ENCODE measurements at places on chromosomes 1 and 21.

GRCh38 chr1:203173566-203173965, 2.1 kb downstream of the MYBPH start:
- DNase-seq: peak; percentile 40

DNA sequence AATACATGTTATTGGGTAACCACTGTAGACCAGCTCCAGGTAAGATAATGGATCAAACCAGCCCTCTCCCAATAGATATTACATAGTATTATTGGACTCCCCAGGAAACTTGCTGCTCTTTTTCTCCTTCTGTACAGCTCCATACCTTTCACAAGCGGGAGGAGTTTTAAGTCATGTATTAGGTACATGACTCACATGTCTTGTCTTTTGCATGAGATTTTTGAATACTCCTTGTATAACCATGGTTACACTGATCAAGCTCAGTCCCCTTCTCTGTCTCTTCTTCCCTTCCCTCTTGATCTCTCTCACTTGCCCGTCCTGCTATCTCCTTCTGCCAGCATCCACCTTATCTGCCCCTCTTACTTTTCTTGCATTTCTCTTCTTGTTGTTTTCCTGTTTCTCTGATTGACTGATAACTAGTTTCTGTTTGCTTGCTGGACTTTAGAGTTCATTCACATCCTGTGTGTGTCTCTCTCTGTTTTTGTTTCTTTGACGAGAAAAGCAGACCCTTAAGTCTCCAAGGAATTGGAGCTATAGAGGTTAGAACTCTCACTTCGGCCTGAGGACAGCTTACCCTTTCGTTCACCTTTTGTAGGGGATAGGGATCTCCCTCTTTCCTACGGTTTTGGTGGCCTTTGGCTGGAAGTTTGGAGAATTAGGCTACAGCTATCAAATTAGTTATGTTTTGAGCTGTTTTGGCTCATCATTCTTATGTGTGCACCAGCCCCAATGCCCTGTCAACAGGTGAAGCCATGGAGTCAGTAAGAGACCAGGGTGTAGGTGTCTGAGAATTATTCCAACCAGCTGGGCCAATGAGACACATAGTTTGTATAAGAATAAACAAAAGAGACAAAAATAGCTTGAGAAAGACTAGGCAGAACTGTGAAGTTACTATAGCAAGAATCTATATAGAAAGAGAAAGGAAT, 49.0 kb upstream of the ASB17 start:
- no peak for DNase-seq

DNA sequence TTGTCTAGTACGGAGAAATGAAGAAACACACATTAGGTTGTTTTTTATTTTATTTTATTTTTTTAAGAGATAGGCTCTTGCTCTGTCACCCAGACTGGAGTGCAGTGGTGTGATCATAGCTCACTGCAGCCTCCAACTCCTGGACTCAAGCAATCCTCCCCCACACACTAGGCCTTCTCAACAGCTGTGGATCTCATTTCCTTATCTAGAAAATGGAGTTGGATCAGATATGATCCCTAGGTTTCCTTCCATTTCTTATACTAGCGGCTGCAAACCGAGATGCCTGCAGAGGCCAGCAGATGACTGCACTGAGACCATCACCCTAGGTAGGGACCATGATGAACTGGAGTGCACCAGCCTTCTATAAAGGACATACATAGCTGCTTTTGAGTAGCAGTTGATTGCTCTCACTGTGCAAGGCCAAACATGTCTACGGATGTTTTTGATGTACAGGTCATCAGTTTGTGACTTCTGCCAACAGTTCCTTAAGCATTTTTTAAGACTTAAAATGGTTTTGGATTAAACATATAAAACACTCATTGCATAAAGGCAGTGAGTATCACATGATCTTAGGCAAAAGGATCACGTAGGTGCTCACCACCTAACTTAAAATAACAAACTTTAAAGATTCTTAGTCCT, 11.4 kb upstream of the KLHL12 start:
- no peak for DNase-seq

GRCh38 chr1:112141301-112141700, 151.8 kb upstream of the KCND3 start:
- DNase-seq: no peak

GRCh38 chr1:84433258-84434080, 35.2 kb downstream of the DNASE2B start:
- DNase-seq: peak; percentile 87

GRCh38 chr1:119226913-119227312, 86.5 kb upstream of the WARS2 start:
- DNase-seq: no peak

- DNase-seq: no peak
Measured at GRCh38 chr1:97942161-97943123, 21.6 kb upstream of the DPYD start.

DNA sequence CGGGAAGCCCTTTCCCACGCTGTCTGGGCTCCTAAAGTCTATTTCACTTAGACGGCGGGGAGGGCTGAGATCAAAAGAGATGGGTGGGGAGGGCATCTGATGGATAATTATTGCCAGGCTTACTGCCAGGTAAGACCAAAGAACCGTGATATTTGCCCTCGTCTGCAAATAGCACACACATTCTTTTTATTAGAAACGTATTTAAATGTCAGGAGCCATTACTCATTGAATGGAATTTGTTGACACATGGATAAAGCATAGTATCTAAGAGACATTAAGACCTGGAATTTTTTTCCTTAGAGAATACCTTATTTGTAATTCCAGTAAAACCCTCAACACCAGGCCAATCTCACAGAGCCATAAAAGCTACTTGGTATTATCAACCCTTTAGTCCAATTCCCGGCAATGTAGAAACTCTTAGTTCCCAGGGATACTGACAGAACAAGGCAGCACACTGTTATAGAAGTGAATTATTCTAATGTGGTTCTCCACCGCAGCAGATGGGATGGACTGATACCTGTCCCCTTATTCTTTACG, 10.6 kb downstream of the URB1 start:
- DNase-seq: no peak

GRCh38 chr1:170150016-170150415, 4.3 kb downstream of the NTMT2 start:
- no peak for DNase-seq

DNA sequence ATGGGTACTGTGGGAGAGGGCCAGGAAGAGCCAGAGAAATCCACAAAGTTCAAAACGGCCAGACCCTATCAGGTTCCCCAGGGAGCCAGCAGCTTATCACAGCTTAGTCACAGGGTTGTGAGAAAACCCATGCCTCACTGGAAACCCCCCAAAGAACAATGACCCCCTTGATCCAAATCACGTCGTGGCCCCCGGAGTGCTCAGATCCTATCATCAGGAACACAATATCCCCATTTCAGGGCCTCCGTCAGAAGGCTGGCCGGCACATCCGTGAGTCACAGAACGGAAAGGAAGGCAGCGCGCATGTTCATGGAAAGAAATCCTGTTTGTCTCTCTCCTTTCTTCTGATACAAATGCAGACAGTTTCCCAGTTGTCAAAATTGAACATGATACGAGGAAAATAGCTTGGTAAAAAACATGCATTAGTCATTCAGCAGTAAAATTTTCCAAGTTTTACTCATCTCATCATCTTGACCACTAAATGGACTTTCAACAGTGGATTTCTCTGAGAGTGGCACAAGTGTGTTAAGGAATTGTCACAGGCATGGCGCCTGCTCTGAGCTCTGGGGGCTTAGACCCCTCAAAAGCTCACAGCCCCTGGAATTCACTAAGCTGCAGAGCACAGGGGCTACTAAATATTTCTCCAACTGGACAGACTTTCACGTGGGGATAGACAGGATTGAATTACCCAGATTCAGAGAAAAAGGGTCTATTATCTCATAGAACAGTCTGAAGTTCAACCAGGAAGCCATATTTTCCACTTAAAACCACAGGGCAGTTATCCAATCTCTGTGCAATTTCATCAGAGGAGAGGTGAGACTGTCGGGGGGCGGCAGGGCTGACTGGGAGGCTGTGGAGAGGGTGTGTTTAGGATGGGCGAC, 124.8 kb downstream of the RIPK4 start:
- DNase-seq: no peak

- no peak for DNase-seq
Measured at GRCh38 chr1:245825128-245825901, 670.5 kb downstream of the KIF26B start.

GRCh38 chr1:189693140-189693539, 784.5 kb downstream of the BRINP3 start:
- DNase-seq: no peak

DNA sequence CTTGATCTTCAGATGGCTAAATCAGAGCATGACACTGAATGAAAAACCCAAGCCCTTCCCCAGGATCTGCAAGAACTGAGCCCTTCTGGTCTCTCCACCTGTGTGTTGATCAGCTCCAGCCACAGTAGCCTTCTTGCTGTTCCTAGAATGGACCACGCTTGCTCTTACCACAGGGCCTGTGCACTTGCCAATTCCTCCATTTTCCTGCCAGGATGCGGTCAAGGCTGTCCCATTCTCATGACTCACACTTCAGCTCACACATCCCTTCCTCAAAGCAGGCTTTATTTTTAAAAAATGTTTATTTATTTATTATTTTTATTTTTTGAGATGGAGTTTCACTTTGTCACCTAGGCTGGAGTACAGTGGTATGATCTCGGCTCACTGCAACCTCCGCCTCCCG, 43.6 kb upstream of the GRHL3 start:
- DNase-seq: no peak

DNA sequence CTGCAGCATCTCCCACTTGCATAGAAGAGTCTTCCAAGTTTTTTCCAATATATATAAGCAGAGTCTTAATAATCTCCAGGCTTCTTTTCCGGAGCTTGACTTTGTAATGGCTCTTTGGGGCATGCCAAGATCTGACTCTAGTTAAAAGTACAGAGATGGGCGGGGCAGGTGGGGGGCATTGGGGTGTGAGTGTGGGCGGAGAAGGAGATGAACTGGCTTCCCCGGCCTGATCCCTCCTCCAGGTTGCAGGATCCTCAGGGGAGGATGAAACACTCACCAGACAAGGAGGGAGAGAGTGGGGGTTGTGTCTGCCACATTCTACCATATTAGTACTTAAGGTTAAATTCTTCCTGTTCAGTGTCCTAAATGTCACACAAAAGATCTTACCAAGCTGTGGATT, 23.0 kb downstream of the S100A10 start:
- DNase-seq: no peak

- no peak for DNase-seq
Measured at GRCh38 chr1:14136881-14137280, 436.9 kb downstream of the PRDM2 start.

GRCh38 chr1:145891587-145892485, 6.2 kb upstream of the ANKRD35 start:
- peak; percentile 99 for DNase-seq

DNA sequence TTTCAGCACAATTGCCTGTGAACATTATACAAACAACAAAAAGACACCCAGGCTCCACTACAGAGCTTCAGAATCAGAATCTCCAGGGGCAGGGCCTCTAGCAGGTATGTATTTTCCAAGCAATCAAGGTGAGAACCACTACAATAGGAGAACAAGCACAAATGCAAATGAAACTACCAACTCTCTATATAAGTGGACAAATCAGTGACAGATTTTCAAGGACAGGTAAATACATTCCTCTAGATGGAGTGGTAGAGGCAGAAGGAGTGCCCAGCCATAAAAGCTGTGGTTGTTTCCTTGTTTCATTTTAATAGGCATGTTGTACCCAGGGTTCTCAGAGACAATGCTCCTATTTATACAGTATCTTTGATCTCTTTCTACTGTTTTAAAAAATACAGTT, 20.1 kb upstream of the CCDC17 start:
- no peak for DNase-seq

DNA sequence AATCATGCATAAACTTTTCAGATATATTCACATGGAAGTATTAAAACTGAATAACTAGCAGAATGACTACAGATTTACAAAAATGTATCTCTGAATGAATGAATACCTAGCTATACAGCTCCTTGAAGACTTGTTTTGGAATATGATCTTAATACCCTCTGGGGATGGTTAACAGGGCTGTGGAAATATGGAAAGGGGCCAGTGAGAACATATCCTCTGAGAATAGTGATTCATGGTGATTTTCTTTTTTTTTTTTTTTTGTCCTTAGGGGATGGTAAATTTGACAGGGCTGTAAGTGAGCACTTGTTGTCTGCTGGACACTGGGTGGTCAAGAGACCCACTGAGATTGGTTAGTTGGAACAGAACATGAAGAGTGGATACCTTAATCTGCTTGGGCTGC, 80.7 kb upstream of the HP1BP3 start:
- no peak for DNase-seq

DNA sequence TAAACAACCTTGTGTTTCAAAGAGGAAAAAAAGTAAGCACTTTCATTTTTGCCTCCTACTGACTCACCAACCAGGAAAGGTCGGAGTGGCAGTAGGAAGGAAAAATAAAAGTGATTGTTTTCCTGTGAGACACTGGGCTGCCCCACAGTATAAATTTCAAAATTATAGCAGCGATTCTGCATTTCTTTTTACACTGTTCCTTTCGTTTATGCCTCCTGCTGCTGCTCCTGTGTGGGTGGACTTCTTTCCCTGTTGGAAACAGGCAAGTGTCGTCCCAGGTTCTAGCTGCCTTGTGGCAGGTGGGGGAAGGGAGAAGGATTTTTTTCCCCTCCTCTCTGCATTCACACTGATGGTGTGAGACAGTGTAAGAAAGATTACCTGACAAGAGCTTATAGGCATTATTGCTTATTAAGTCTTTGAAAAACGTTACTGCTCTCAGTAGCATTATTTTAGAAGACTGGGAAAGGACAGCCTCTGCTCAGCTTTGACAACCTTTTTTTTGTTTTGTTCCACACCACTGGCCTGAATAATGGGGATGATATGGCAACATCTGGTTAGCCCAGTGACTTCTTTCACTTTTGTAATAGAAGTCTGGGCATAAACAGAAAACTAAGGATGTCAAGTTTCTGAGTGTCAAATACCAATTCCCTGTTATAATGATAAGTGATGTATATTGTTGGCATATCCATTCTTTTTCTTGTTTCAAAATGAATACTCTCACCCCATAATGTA, 77.9 kb downstream of the NEK7 start:
- no peak for DNase-seq

- DNase-seq: no peak
Measured at GRCh38 chr1:94979656-94980581, 53.0 kb upstream of the CNN3 start.

GRCh38 chr1:7279769-7280168, 491.3 kb upstream of the VAMP3 start:
- peak; percentile 40 for DNase-seq

- DNase-seq: no peak
Measured at GRCh38 chr1:157751283-157751682, 25.6 kb downstream of the FCRL2 start.

DNA sequence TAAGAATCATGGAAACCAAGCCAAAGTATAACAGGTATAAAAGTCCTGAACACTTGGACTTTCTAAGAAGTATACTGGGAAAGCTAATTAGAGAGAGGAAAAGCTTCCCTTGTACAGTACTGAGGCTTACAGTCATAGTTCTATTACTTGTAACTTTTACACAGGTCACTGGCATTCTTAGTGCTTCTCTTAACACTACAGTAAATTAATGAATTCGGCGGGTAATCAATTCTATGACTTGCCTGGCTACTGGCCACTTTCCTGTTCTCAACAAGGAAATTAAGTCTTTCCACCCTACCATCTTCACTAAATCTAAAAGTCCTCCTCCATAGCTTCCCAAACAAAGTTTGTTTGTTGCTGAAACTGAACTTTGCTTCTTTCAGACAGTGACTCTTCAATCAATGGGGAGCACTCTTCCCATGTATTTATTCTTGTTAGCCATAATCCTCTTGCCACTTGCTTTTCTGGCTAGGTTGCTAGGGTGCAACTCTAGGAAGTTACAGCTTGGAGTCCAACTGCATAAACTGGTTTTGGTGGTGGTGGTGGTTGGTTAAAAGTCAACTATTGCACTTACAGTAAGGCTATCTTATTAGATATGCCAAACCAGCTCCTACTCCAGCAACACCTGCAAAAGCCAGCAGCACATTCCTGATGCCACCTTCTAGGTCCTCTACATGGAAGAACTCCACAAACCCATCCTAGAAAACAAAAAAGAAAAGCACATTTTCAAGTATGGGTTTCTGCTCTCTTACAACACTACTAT, 2.4 kb downstream of the MCL1 start:
- DNase-seq: no peak
